Small intestine (tissue), 16 donors: ENCODE measurements at places on chromosomes 7 and 10. TPM values are rescaled to one million over a fixed set of nuclear protein-coding genes. Genes with fewer than 3 reads are reported as not detected.

DNA sequence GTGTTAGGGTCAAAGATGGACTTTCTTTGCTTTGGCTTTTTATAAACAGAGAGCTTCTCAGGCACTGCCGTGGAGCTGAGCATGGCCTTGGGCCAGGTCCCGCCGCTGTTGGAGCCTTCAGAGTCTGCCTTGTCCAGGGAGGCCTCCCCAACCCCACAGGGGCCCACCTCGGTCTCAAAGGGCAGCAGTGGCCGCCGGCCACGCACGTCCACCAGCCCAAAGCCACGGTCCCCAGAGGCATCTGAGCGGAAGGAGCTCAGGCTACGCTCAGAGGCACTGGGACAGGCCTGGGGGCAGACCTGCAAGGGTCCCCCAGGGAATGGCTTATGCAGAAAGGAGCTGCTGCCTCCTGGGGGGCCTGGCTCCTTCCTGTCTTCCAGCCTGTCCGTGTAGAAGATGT, 105.0 kb downstream of the DLG5 start:
- no peak for DNase-seq

The MEOX2 gene
- 0.78 TPM for polyA plus RNA-seq

GRCh38 chr10:132183046-132183445, 3.7 kb upstream of the DPYSL4 start:
- peak; percentile 78 for DNase-seq

GRCh38 chr7:101169838-101170551, 4.6 kb upstream of the VGF start:
- peak; percentile 56 for DNase-seq

The APBB1IP gene
- 4.6 TPM for polyA plus RNA-seq

DNA sequence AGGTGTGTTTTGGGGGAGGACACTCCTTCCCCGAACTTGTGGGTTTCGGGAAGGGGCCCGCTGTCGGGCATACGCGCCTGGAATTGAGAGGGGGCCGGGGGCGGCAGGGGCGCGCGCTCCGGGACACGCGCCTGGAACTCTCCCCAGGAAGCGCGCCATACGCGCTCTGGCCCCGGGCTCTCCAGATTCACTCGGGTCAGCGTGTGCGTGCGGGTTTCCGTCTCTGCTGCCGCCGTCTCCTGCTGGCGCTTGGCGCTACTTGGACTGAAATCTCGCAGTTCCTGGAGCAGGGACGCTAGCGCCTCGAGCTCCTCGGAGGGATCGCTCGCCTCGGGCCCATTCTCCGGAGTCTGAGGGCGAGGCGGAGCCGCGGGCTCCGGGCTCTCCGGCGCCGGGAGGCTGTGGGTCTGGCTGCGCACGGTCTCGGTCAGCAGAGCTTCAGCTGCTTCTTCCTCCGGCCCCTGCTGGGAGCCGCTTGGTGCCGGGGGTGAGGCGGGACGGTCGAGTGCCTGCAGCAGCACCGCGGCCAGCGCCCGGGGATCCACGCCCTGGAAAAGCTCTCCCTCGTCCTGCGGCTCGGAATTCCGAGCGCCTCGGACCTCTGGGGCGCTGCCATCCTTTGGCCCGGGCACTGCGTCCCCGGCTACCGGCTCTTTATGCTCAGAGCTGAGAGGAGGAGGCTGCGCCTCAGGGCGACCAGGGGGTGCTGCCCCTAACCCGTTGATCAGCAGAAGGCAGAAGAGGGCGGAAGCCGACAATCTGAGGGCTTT, 1.1 kb downstream of the VGF start:
- DNase-seq = peak; percentile 56

DNA sequence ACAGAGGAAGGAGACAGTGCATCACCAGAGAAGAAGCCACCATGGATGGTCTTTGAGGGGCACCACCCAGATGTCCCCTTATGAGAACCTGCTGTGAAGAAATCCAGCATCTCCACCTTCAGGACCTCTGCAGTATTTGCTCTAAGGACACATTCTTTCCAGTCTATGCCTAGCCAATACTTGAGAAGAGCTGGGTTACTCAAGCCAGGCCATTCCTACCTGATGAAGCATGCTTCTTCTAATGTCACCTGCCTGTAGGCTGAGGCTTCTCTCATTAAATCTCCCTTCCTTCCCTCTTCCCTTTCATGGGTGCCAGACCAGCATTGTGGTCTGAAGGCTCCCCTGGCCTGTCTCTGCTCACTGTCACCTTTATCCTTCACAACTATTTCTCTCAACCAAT, 654.5 kb upstream of the AUTS2 start:
- DNase-seq = no peak

DNA sequence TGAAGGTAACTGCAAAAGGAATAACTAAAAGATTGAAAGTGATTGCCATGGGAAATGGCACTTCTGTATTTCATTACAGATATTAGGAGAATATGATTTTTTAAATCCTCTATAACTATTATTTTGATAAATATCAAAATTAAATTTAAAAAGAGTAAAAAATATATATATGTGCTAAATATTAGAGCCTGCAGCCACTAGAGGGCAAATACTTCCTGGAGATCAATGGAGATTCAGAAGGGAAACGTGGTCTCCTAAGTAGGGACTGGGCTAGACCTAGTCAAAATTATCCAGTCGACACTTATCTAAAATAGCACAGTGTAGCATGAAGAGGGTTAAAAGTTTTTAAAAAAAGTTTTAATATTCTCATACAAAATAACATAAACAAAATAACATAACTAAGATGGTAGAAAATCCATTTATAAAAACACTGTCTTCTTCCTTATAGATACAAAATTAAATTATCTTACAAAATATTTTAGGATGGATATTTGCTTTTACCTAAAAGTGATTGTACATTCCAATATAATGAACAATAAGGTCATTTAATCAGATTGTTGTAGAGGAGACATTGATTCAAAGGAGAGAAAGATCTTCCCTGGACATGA, 434.3 kb downstream of the MDFIC start:
- no peak for DNase-seq

DNA sequence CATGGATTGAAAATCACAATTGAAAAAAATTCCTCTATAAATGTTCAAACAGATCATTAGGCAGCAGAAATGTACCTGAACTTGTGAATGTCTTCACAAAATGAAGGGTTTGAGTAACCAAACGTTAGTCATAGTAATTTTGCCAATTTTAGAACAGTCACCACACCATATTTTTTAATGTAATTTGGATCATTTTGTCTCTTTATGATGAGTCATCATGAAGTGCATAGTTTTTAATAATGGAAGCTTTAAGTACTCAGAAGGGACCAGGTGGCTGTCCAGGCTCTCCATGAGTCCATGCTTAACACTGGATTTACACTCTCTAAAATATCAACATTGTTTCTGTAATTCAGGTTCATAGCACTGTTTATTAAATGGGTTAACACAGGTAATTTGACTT, 219.2 kb downstream of the ETV1 start:
- no peak for DNase-seq

DNA sequence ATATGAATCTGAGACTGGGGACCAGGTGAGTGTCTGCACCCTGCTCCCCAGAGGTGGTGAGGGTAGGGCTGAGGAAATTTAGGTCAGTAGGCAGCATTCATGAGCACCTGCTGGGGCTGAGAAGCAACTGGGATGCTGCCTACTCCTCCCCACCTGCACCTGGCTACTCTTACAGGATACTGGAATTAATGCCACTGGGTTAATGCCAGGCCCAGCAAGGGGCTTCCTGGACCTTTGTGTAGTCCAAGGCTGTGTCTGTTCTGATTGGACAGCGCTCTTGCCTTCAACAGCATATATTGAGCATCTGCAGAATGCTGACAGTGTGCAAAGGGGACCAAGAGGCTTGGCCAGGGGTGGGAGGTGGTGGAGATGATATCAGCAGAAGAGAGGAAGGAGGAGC, 32.1 kb downstream of the ADCYAP1R1 start:
- no peak for DNase-seq

- DNase-seq = no peak
Measured at GRCh38 chr7:25803117-25803887, 348.7 kb upstream of the NFE2L3 start.

The PLXDC2 gene
- 5.9 TPM for polyA plus RNA-seq

The CHST3 gene
- 4.8 TPM for polyA plus RNA-seq

The NODAL gene
- polyA plus RNA-seq = not detected

- DNase-seq = no peak
Measured at GRCh38 chr10:11015446-11015934, 2.2 kb upstream of the CELF2 start.
